Kasumi-1 (cell line): ENCODE measurements at places on chromosomes 3 and 15.

- no peak for DNase-seq
Measured at GRCh38 chr3:162992741-162993140, 1496.1 kb downstream of the OTOL1 start.

DNA sequence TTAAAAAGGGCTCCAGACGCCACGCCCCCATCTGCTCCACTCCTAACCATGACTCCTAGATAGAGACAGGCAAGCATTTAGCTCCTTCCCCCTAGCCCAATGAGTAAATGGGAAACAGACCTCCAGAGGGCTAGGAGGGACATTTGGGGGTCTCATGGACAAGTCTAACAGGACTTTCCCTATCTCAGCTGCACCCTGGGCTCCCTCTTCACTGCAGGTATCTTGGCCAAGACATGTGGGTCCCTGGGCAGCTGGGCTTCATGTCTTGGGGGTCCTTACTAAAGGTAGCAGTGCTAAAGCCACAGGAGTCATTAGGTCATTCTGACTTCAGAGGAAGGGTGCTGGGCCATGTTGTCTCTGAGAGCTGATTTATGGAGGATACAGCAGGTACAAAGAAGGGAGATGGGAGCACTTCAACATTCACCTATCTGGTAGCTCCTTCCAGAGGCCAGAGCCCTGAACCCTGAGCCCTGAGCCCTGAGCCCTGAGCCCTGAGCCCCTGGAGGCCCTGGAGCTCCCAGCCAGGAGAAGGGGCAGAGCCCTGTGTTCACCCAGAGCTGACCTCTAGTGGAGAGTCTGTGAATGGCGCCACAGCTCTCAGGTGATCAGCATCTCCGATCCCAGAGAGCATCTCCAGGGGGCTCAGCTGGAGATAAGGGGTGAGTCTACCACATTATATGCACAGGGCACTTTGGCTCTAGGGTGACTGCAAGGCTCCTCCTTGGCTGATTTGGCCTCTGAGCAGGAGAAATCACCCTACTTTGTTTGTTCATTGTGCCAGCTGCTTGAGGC, 40.1 kb upstream of the EPHB1 start:
- peak; percentile 37 for DNase-seq

- no peak for DNase-seq
Measured at GRCh38 chr3:122576174-122576940, 1.1 kb upstream of the PARP15 start.

DNA sequence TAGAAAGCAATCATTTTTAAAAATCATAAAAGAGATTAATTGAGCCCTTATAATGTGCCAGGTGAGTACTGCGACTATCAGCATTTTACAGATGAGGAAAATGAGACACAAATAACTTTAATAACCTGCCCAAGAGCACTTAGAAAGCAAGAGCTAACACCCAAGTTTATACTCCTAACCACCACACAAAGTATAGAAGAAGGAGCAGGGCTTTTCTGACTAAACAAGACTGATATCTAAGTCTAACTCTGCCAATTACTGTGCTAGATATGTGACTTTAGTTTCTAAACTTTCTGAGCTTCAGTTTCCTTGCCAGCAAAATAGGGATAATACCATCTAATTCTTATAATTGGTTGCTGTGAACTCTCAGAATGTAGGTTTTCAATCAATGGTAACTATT, 47.7 kb downstream of the TNIK start:
- no peak for DNase-seq

DNA sequence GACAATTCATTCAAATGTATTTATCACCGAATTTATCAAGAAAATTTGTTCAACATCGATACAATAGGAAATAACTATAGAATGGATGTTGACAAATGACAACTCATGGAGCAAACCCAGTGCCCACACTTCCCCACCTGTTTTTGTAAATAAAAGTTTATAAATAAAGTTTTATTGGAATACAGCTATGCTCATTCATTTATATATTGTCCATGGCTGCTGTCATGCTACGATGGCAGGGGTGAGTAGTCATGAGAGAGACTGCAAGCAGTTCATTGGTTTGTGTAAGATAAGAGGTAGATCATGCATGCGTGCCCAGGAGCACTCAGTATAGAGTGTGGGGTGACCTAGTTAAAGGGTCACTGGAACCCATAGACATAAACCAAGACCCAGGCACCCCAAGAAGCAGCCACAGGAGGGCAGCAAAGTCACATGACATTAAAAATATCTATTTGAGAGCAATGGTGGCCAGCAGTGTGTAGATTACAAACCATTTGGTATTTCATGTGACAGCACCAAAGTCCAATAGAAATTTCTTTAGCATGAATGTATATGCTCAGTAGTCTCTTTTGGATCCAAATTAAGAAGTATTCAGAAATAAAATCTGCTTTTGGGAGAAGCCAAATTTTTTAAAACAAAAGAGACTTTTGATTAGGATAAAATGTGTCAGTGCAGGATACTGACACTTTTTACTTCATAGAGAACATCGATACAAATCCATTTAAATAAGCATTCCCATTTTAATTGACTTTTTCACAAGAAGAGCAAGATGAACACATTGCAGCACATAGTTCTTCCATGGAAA, 794.8 kb downstream of the MCTP2 start:
- DNase-seq: peak; percentile 48

DNA sequence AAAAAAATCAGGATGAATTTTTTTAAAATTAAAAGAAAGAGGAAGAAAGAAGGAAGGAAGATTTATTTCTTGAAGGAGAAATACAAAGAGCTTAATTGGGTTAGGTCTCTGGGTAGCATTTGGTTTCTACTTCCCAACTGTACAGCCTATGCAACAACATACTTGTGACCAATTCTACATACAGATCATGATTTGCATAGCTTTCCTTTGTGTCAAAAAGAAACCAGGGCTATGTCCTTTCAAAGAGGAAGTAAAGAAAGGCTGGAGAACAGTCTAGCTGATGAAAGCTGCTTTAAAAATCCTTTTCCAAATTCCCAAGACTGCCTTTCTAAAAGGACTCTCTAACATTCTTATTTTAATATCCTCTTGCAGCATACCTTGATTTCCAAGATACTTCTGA, 6.1 kb upstream of the HGD start:
- peak; percentile 12 for DNase-seq

GRCh38 chr15:52834379-52834778, 44.2 kb upstream of the ONECUT1 start:
- DNase-seq: no peak

- DNase-seq: no peak
Measured at GRCh38 chr15:101556273-101556672, 66.8 kb upstream of the PCSK6 start.

DNA sequence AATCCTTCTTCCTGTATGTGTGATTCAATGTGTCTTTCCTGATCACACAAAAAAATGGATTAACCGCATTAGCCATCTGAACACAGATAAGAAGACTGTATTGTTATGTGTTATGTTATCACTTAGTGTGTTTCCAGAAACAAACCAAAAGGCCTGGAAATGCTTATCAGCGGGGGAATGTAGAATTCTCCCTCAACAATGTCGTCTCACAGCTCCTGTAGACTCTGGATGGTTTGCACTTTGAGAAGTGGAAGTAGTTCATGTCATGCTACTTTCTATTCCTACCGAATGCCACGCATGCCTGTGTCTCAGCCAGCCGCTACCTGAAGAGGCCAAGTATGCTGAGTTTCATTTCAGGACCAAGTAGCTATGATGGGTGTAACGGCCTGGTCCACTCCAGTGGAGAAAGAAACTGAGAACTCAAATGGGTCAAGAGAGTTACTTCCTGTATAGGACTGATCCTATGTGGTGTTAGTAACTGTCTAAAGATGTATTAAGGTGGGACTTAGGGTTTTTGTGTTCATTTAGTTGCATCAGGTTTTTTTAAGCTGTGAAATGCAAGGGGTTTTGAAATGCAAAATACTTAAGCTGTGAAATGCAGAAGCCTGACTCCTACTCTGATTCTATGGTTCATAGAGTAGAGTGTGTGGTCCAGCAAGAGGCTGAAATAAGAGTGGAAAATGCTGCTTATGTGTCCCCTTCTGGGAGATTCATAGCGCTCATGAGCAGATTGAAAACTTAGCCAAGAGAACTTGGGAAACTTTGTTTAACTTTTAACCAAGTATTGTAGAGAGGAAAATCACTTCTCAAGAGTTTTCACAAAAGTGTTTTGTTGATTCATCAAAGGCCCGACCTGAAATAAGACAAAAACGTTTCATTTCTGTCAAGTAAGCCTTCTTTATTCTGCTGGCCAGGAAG, 118.5 kb upstream of the LMOD3 start:
- DNase-seq: no peak

DNA sequence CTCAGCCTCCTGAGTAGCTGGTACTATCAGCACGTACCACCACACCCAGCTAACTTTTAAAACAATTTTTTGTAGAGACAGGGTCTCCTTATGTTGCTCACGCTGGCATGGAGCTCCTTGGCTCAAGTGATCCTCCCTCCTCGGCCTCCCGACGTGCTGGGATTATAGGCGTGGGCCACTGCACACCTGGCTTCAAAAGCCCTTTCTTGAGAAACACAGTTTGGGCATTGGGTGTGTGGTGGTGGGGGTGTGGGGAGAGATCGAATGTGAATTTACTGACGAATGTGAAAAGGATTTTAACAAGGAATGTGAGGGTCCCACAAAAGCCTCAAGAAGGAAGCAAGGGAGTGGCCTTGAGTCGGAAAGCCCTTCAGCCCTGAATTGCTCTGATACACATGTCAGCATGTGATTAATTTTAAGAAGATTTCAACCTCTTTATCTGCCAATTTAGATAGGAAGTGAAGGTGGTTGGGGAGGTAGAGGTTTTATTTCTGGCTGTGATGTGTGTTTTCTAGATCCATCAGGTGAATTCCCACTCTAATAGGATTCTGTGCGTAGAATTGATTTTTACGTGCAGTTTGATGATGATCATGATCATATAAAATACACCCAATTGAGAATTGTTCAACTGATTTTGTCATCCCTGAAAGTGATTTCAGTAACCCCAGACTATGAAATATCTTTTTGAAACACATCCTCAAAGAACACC, 1.1 kb downstream of the CCR4 start:
- DNase-seq: no peak

GRCh38 chr3:161471211-161471610, 25.4 kb upstream of the OTOL1 start:
- no peak for DNase-seq

DNA sequence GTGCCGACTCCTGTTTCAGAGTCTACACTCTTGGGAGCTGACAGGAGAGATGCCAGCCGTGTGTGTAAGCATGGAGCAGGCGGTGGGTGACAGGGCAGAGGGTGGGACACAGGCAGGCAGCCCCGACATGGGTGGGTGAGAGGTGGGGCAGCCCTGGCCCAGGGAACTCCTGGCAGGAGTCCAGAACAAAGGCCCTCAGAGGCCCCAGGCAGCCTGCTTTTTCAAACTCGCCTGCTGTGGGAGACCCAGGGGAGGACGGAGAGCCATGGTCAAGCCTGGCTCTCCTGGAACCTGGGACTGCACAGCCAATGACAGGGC, 29.3 kb upstream of the SLC41A3 start:
- DNase-seq: no peak

DNA sequence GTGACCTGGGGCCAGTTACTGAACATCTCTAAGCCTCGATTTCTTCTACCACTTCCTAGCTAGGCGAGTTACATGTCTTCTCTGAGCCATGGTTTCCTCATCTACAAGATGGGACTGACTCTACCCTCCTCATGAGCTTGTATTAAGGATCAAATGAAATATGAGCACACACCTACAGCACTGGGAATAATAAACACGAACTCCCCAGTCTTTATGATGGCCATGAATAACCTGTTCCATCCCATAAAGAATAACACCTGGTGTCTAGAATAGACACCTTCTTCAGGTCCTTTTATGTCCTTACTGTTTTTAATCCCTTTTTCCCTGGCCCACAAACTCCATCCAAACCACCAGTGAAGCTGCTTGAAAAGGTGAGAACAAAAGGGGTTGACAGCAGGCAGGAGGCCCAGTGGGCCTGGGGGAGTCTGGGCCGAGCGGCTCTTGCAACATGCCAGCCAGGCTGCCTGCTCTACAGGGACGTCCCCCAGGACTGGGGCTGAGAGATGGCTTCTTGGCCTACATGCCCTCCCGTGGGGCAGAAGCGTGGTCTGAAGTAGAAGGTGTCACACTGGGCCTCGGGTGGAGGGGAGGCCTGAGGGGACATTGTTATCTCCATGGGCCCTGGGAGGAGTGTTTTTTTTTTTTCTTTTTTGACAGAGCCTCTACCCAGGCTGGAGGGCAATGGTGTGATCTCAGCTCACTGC, 178.2 kb downstream of the RAB11A start:
- DNase-seq: no peak

DNA sequence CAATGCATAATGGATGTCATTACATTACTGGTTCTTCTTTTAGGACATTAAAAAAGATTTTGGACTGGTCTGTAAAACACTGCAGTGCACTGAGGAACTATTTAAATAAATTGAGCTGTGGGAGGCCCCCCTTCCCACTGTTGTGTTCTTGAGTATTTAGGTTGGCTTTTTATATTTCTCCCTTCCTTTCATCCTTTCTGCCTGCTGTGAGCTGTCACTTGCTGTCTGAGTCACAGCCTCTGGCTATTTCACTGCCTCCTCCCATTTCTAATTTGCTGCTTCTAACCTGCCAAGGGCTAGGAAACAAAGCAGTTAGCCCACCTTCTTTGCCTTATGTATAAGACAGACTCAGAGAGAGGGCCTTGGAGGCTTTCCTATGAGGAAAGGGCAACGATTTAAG, 89.0 kb upstream of the FNDC3B start:
- peak; percentile 7 for DNase-seq

GRCh38 chr3:45737234-45737633, 48.0 kb downstream of the SACM1L start:
- no peak for DNase-seq

GRCh38 chr15:26325495-26325894, 447.4 kb downstream of the GABRB3 start:
- no peak for DNase-seq

GRCh38 chr15:90221246-90221900, 12.4 kb downstream of the CIB1 start:
- peak; percentile 73 for DNase-seq

GRCh38 chr15:80202641-80203360, 49.2 kb downstream of the CTXND1 start:
- no peak for DNase-seq

DNA sequence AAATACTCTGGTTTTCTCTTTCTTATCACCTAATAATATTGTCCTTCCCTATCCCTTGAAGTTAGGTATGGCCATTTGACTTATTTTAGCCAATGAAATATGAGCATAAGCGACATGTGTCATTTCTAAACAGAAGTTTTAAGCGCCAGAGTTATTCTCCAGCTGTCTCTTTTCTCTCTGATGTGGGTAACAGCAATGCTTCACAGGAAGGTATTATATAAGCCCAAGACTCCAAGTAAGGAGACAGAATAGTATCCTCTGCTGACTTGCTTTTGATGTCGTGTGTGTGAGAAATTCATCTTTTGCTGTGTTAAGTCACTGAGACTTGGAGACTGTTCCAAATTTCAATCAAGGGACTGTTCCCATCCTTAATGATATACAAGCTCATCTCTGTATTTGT, 224.6 kb upstream of the NECTIN3 start:
- DNase-seq: no peak
